HuH-7.5 (cell line): ENCODE measurements at places on chromosomes 5 and 9.

GRCh38 chr5:32677023-32677422 lies 34.1 kb upstream of the NPR3 start:
- no peak for DNase-seq

GRCh38 chr9:105255421-105255820 lies 11.0 kb downstream of the SLC44A1 start:
- DNase-seq, result no peak

GRCh38 chr5:66710557-66711088 lies 114.4 kb downstream of the MAST4 start:
- DNase-seq, result no peak

GRCh38 chr9:110880189-110880588 lies 158.1 kb downstream of the LPAR1 start:
- no peak for DNase-seq

DNA sequence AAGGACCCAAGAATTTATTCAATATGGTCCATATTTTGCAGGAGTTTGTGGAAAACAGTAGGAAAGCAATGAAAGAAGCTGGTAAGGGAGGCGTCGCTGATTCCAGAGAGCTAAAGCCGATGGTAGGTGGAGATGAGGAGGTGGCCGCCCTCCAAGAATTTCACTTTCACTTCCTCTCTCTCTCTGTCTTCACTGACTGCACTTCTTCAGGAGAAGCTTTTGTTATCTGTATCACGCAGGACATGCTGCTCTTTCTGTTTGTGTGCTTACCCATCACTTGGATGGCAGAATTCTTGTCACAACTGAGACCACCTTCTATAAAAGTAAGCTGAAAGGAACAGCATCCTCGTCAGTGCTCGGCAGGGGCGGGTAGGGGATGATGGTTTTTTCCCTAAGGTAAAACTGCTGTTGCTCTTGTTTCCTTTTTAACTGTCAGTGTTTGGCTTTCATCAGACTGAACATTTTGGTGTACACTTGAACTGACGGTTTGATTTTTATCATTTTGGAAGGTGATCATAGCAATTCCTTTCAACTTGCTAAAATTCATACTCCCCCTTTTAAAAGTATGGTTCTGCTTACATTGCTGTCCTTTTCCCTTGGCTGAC lies 62.4 kb upstream of the FSD1L start:
- DNase-seq, result no peak

- no peak for DNase-seq
Measured at GRCh38 chr5:58358501-58359178, 101.2 kb downstream of the PLK2 start.

DNA sequence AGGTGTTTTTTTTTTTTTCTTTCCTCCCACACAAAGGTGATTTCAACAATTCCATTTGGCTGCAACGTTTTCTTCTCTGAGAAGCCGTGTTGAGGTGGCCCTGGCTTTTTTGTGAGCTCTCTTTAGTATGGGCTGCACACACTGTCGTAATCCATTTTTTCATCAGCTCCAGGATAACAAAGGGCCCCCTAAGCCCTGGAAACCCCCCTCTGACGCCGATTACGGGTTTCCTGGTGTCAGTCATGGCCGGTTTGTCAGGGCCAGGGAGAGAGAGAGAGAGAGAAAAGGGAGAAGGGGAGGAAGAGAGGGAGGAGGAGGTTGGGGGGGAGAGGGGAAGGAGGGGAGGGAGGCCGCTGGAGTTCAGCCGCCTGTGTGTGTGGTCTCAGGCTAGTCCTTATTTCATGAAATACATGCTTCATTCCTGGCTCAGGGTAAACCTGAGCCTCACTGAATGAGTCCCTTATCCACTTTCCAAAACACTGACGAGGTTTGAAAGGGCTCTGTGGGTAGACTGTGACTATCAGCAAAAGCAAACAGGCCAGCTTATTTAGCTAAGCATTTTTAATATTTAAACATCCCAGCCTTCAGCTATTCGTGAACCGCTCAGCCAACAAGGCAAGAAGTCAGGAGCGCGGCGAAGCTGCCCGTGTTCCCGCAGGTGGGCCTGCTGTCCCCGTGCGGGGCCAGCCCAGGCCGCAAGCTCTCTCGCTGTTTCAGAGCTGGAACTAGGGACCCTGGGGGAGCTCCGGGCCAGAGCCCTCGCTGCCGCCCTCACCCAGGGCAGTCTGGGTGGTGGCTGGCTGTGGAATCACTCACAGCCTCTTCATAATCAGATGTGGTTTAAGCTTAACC lies 172.8 kb downstream of the ERCC6L2 start:
- no peak for DNase-seq

DNA sequence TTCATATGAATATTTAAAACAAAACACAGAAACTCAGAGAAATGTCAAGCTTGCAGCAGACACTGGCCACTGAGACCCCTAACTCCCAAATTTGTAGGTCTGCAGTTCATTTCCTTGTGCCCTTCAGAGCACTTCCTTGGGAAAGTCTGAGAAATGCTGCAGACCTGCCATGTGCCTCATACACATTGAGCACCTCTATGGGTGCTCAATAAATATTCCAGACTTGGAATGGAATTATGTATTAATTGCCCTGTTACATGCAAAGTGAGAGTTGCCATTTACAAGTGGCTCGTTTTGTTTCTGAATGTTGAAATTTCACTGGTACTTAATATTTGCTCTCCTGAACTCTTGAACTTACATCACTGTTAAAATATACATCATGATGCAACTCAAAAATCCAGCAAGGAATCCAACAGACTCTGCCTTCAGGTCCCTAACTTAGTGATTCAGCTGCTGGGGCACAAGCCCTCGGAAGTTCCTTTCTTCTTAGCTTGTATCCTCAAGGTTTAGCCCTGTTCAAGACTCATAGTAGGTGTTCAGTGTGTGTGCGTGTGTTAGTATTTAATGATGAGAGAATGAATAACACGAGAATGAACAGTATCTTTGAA lies 90.6 kb downstream of the PTCD2 start:
- DNase-seq, result no peak

GRCh38 chr9:38287420-38287985 lies 105.0 kb upstream of the ALDH1B1 start:
- DNase-seq, result no peak

DNA sequence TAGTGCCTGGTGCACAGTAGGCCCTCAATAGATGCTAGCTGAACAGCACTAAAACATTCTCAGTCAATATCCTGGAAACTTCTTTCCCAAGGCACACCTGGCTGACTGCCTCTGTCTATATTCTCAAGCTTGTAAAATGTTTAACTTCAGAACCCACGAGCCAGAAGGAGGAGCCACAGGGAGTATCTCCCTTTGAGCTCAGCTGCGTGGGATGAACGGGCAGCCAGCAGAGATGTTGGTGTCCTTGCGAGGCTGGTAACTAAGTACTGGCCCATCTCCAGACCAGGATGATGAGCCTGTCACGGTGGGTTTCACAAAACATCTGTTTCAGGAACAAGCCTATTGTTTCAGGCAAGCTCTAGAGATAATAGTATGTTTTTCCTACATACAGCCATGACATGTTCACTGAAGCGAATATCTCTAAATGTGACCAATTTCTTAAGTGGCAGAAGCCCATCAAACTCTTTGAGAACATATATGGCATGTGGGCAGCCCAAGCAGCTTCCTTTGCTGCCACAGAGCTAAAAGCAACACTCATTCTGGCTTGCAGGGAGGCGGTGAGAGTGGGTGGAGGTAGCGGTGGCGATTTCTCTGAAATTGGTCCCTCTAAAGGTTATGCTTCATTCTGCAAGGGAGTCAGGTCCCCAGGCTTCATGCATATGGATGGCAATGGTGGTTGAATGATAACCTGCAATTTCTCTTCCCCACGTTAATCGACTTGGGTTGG lies 206.2 kb downstream of the TTLL11 start:
- no peak for DNase-seq

DNA sequence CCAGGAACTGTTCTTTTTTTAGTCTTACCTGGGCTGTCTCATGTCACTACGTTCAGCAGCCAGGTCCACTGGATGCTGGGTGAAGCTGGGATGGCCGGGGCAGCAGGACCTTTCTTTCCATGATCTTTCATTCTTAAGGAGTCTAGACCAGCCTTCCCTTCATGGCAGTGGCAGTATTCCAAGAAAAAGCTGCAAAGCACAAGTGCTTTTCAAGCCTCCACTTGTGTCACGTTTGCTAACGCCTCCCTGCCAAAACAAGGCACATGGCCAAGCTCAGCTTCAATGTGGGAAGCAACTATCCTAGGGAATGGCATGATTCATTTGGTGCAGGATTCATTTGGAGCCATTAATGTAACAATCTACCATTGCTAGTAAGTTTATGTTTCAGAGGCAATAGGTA lies 94.8 kb downstream of the RCL1 start:
- no peak for DNase-seq

- DNase-seq, result no peak
Measured at GRCh38 chr5:107302441-107302840, 368.3 kb downstream of the EFNA5 start.

- no peak for DNase-seq
Measured at GRCh38 chr5:38639377-38640358, 83.2 kb upstream of the LIFR start.

GRCh38 chr5:44807269-44807668 lies 1.5 kb upstream of the MRPS30 start:
- no peak for DNase-seq

- no peak for DNase-seq
Measured at GRCh38 chr9:36318212-36318802, 60.1 kb upstream of the GNE start.
